Esophagus squamous epithelium (tissue), 5 donors: ENCODE measurements at places on chromosomes 2 and 18. TPM values are rescaled to one million over a fixed set of nuclear protein-coding genes. Genes with fewer than 3 reads are reported as not detected.

DNA sequence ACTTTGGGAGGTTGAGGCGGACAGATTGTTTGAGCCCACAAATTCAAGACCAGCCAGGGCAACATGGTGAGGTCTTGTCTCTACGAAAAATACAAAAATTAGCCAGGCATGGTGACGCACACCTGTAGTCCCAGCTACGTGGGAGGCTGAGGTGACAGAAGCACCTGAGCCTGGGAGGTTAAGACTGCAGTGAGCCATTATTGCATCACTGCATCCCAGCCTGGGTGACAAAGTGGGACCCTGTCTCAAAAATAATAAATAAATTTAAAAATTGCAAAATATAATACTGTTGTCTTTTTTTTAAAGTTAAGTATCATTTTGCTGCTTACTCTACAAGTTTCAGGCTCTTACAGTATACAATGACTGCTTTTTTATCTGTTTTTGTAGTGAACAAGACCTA lies 4.0 kb upstream of the ANKRD12 start:
- peaks cover 9% of the 10 kb centered on the region for H3K4me1 ChIP-seq
- H3K27ac ChIP-seq = peak overlapping the region; percentile 49
- H3K27me3 ChIP-seq = no peaks in the 10 kb centered on the region

The PARD6G gene
- total RNA-seq = 24.3 TPM

DNA sequence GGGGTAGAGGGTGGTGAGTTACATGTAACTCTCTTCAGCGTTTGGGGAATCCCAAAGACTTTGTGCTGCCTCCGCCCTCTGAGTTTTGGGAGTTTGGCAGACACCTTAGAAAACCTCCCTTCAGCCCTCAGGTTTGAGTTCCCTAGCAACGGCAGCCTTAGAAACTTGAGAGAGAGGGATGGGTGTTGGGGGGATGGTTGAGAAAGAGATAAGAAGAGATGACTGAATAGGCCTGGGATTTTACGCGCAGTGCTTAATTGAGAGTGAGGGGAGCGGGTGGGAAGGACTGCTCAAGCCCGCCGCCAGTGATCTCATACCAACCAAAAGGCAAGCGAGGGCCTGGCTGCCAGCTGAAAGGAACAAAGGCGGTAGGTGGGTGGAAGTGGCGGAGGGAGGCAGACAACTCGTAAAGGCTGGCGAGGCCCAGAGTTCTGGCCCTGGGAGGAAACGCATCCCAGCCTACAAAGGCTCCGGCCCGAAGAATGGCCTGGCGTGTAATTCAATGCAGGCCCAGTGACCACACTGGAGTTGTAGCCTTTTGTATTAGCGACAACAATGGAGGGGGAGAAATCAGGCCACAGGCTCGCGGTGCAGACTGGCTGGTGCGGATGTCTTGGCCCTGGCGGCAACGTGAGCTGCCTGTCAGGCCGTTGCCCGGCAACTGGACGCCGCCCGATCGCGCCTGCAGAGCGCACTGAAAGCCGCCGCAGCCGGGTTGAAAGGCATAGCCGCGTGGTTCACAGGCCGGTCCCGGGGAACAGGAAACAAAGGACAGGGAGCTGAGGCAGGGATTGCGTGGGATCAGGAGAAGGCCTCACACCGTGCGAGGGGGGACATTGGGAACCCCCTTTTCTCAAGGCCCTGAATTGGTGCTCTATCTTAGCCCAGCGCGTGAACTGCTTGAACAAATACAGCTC lies 39.9 kb upstream of the DARS1 start:
- H3K4me1 ChIP-seq = no peaks in the 10 kb centered on the region
- H3K36me3 ChIP-seq = no peaks in the 10 kb centered on the region
- H3K27me3 ChIP-seq = no peaks in the 10 kb centered on the region
- no peak for DNase-seq

GRCh38 chr18:47251289-47252120 lies at the start of gene SKOR2:
SKOR2 (minus strand) TSS chr18:47251660; CDS start chr18:47249183, 2,477 bp downstream.
- H3K27me3 ChIP-seq = peaks cover 28% of the 10 kb centered on the region
- no peak for DNase-seq
- no peaks in the 10 kb centered on the region for H3K4me1 ChIP-seq
- H3K27ac ChIP-seq = no peak within 1 kb of the TSS
- no peaks in the 10 kb centered on the region for H3K36me3 ChIP-seq

DNA sequence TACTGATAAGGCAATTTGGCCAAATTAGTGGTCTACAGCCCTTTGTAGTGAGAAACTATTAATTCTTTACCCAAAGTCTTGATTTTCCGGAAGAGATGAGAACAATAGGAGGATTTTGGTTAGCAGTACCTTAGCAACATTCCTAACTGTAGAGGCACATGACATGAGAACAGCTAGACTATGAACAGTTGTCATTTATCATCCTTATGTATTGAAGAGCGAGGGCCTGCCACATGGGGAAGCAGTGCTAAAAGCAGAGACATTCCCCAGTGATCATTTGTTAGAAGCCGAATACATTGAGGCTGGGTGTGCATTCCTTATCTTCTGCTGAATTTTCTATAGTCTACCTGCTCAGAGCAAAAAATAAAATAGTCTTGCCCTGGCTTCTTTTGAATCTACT lies 65.2 kb downstream of the RBBP8 start:
- DNase-seq = no peak
- H3K27ac ChIP-seq = no peak overlapping the region

DNA sequence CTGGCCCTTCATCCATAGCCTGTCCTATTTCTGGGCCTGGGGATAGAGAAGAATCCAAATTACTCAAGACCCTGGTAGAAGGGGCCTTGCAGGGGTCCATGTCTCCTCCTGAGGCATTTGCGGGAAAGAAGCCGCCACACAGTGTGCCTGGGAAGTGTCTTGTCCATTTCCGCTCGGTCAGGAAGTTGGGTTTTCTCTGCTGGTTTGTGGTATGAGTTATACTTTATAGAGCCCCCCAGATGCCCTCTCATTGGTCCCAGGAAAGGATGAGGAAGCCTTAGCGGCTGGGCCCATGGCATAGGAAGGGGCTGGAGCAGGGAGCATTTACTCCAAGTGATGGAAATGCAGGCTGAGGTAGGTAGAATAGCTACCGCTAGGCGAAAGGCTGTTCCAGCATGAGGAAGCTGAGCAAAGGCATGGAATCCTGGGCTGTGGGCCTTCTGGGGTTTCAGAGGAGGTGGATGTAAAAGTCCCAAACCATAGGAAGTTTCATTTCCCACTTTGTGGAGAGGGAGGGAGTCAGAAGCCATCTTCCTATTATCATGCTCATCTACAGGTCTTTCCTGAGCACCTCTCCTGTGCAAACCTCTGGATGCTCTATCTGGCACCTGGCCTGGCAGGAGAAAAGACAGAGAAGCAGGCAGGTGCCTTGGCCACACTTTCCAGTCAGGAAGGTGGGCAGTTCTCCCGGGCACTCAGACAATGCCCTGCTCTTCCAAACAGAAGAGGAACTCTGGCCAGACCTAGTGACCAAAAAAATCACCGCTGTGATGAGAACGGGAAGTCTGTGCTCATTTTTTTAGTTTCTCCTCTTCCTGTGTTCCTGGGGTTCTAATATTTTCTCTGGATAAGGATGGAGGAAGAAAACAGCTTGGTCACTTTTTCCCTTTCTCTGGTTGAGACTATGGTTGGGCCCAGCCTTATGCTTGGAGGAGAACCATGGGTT lies 2.6 kb upstream of the CD207 start:
- no peaks in the 10 kb centered on the region for H3K36me3 ChIP-seq
- no peak for DNase-seq
- H3K4me1 ChIP-seq = no peaks in the 10 kb centered on the region
- H3K27me3 ChIP-seq = no peaks in the 10 kb centered on the region
- no peak overlapping the region for H3K27ac ChIP-seq

The ANKRD30BL gene
- not detected for total RNA-seq

DNA sequence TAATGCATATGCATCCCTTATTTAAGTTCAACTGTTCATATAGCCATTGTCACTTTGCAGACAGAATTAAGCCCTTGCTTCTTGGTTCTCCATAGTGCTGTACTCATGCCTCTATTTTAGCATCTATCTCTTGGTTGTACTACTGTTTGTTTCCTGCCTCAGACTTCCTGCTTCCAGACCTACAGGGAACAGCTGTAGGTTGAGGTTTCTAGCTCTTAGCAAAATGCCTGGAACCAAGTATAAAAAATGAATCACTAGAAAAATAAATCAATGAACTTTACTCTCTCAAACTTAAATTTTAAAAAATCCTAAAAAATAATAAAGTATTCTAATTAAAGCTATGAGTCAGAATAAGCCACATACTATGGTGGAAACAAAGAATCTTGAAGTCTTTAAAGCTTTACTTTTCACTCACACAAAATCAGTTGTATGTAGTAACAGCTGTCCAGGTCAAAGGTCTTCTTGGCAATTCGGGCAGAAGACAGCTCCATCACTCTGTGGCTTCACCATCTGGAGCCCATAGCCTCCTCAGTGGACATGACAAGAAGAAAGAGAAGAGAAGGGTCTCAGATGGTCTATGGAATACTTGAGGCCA lies 1228.1 kb upstream of the GYPC start:
- H3K27ac ChIP-seq = no peak overlapping the region
- no peaks in the 10 kb centered on the region for H3K4me1 ChIP-seq
- no peaks in the 10 kb centered on the region for H3K36me3 ChIP-seq

DNA sequence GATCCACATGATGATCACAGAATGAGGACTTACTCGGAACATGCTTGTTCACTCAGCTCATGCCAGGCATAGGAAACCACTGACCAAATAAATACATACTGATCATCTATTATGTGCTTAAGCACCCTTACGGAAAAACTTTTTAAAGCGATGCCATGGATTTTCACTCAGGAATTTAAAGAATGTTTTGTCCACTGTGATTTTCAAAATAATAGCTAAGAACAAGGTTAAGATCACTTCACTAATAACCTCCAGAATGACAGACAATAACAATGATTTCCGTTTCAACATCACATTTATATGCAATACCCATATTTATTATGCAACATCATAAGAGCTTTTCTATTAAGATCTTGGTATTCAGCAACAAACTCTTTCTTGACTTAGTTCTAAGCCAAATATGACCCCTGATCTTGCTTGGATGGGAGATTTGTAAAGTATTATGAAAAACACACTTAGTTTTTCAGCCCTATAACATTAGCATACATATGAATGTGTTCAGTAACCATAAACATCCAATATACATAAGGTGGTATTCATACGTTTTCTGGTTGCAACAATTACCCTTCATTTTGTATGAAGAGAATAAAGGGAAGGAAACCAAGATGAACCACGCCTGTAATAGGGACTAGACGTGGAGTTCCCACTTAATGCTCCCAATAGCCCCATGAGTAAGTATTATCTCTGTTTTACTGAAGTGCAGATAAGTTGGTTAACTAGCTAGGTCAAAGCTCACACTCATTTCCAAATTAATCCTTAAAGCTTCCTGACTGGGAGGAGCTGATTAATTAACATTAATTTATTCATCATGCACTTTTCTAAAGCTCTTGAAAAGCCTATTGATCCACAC lies 1.9 kb downstream of the CD302 start:
- H3K4me1 ChIP-seq = no peaks in the 10 kb centered on the region
- H3K4me3 ChIP-seq = no peak overlapping the region
- DNase-seq = no peak
- H3K27ac ChIP-seq = peak overlapping the region; percentile 88

DNA sequence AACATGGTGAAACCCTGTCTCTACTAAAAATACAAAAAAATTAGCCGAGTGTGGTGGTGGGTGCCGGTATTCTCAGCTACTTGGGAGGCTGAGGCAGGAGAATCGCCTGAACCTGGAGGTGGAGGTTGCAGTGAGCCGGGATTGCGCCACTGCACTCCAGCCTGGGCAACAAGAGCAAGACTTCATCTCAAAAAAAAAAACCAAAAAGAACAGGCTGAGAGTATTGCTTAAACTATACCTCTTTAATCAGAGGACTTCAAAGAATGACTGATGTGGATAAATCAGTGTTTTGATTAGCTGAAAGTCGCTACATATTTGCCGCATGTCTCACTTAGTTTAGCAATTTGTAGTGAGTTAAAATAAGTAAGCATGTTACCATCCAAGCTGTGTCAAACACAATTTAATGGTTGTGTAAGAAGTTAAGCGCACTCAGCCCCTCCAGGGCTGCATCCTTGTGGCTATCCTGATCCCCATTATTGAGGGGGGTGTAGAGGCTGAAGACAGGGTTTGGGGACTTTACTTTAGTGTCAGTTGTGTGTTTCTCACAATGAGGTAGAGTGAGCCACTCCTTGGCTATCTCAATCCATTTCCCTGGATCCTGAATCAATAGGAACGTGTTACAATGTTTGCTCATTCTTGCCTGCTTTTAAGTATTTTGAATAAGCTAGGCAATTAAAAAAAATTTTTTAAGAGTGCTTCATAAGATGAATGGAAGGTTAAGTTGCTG lies 11.0 kb upstream of the FARP2 start:
- no peak overlapping the region for H3K4me3 ChIP-seq
- peaks cover 63% of the 10 kb centered on the region for H3K36me3 ChIP-seq
- H3K4me1 ChIP-seq = no peaks in the 10 kb centered on the region
- no peak for DNase-seq
- H3K27me3 ChIP-seq = no peaks in the 10 kb centered on the region

DNA sequence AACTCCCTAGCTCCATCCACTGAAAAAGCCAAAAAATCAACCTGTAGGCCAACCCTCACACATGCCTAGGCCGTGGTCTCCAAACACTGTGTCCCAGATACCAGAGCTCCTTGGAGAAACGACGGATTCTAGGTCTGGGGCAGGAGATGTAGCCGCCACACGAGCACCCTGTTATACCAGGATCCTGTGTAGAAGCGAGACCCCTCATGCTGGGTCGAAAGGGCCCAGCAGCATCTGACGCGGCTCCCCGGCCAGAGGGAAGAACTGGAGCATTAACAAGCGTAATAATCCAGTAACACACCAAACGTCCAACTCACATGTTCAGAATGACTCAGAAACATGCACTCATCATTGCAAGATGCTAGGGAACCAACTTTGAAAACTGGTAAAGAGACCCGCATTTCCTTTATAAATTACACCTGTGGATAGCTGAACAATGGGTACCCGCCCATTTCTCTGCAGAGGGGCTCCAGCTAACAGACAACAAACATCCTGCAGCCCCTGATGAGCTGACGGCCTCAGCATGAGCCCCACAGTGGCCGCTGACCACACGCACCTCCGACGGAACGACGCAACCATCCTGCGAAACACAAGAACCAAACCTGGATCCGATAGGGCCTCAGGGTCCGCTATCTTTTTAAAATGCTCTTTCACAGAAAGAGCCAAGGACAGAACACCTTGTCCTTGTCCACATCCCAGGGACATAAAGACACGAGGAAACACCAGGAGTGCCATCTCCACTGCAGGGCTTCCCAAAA lies 14.2 kb downstream of the SLC66A2 start:
- H3K36me3 ChIP-seq = no peaks in the 10 kb centered on the region
- no peak overlapping the region for H3K27ac ChIP-seq
- H3K4me1 ChIP-seq = peaks cover 6% of the 10 kb centered on the region
- no peak overlapping the region for H3K4me3 ChIP-seq
- H3K27me3 ChIP-seq = no peaks in the 10 kb centered on the region

DNA sequence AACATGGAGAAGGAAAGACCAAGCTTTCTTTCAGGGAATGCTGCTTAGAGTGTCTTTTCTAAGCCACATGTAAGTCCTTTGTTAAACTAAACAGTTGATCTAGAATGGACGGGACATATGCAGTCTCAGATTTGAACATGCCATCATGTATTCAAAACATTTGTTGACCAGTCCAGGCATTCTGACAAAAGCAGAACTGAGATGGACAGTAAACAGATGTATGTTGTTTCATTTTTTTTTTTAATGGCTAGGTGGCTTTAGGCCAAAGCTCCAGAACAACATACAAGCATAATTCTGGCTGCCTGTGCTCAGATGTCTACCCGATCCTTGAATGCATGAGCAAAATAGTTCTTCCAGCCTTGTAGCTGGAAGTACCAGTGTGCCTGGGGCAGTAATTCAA lies 1211.4 kb upstream of the FAM98A start:
- no peaks in the 10 kb centered on the region for H3K4me1 ChIP-seq
- H3K36me3 ChIP-seq = no peaks in the 10 kb centered on the region
- no peak overlapping the region for H3K27ac ChIP-seq

GRCh38 chr2:127626917-127627739 lies 18.8 kb upstream of the GPR17 start:
- H3K4me3 ChIP-seq = no peak overlapping the region
- H3K27ac ChIP-seq = no peak overlapping the region
- no peaks in the 10 kb centered on the region for H3K36me3 ChIP-seq
- no peak for DNase-seq
- no peaks in the 10 kb centered on the region for H3K4me1 ChIP-seq
